ENCODE measurements at places on chromosomes 1 and 21. TPM values are rescaled to one million over a fixed set of nuclear protein-coding genes. Genes with fewer than 3 reads are reported as not detected.

The MAN1C1 gene
- 0.30 TPM for total RNA-seq

The SH3D21 gene
- 2.5 TPM for total RNA-seq

The NMNAT2 gene
- total RNA-seq = 0.71 TPM

The NPPB gene
- total RNA-seq = not detected

The OLFM3 gene
- total RNA-seq = not detected

The CLIC6 gene
- 0.06 TPM for total RNA-seq

The ZSCAN20 gene
- total RNA-seq = 1.6 TPM

The TDRD10 gene
- not detected for total RNA-seq

The CRP gene
- total RNA-seq = not detected

The CNKSR1 gene
- 0.15 TPM for total RNA-seq

The LAMB3 gene
- total RNA-seq = 16.9 TPM

The OR2T6 gene
- not detected for total RNA-seq

The MX2 gene
- total RNA-seq = not detected

The L1TD1 gene
- total RNA-seq = not detected

The SH2D1B gene
- 0.13 TPM for total RNA-seq

The OR6K2 gene
- not detected for total RNA-seq

The INSRR gene
- total RNA-seq = not detected

The TMEM82 gene
- total RNA-seq = not detected

The RAB7B gene
- total RNA-seq = 1.7 TPM

The MIS18A gene
- total RNA-seq = 12.7 TPM

Data from A549 treated with Mapracorat at 1 μM for 4 hours (cell line).